ENCODE measurements at places on chromosomes 1 and 21.

DNA sequence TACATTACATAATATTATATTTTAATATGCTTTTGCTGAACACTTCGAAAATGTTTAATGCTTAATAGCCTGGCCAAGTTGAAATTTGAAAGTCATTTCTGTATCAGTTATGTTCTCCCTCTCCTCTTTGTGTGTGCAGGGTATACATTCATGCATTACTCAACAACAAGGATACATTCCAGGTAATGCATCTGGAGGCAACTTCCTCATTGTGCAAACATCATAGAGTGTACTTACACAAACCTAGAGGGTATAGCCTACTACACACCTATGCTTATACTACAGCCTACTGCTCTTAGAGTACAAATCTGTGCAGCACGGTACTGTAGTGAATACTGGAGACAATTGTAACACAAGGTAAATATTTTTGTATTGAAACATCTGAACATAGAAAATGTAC, 407.3 kb downstream of the MRPL39 start:
- no peak overlapping the region for H3K4me3 ChIP-seq
- H3K36me3 ChIP-seq: no peaks in the 10 kb centered on the region
- no peaks in the 10 kb centered on the region for H3K4me1 ChIP-seq
- H3K27ac ChIP-seq: no peak overlapping the region
- DNase-seq: no peak

DNA sequence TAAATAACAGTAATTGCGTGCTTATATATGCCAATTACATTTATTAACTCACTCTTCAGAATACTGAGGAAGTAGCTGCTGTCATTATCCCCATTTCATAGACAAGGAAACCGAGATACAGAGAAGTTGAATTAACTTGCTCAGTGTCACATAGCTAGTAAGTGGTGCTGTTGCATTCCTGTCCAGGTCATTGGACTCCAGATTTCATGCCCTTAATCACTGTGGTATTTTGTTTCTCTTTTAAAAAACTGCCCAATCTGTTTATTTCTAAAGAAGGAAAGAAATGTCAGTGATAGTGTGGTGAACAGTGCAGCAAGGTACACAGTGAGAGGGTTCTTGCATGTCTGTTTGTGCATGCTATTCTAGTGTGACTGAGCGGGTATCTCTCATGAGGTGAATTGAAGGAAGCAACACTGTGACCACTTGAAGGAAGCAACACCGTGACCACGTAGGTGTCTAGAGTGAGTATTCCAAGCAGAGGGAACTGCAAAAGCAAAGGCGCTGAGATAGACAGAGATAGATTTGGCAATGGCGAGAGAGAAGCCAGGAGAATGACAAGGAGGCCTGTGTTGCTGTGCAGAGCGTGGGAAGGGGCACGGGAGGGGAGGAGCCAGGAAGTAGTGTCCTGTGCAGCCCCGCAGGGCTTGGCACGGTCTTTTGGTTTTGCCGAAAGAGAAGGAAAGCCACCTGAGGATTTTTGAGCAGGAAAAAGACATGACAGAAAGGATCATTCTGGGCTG, 95.9 kb downstream of the CAMTA1 start:
- no peak overlapping the region for H3K27ac ChIP-seq
- peaks cover 3% of the 10 kb centered on the region for H3K4me1 ChIP-seq
- no peak overlapping the region for H3K4me3 ChIP-seq

- H3K27ac ChIP-seq: no peak overlapping the region
- H3K4me1 ChIP-seq: peaks cover 4% of the 10 kb centered on the region
- no peak for DNase-seq
- H3K27me3 ChIP-seq: peaks cover 6% of the 10 kb centered on the region
- no peak overlapping the region for H3K4me3 ChIP-seq
Measured at GRCh38 chr1:110765640-110766335, 91.0 kb upstream of the KCNA3 start.

DNA sequence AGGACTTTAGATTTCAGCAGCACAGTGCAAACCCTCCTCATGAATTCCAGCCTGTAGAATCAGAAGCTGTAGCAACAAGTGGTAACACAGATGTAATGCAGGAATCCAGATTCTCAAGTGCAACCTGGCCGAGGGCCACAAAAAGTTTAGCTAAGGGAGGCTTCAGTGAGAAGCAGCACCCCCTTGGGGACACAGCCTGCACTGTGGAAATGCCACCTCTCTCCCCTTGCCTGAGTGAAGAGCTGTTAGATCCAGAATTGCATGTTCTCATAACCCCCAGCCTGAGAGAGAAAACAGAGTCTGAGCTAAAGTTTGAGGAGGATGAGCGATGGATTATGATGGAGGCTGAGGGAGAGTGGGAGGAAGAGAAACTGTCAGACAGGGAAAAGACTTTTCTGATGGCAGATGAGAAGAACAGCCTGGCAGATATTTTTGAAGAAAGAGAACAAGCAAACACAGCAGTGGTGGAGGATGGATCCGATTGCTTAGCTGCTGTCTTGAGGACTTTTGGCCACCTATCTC, 80.5 kb upstream of the BMP8A start:
- DNase-seq: peak; percentile 71
- peaks cover 19% of the 10 kb centered on the region for H3K4me1 ChIP-seq
- no peak overlapping the region for H3K27ac ChIP-seq
- H3K36me3 ChIP-seq: peaks cover 25% of the 10 kb centered on the region

GRCh38 chr1:101175466-101175865, 61.4 kb upstream of the S1PR1 start:
- H3K4me1 ChIP-seq: peaks cover 9% of the 10 kb centered on the region
- H3K36me3 ChIP-seq: no peaks in the 10 kb centered on the region
- no peak for DNase-seq
- H3K4me3 ChIP-seq: no peak overlapping the region

DNA sequence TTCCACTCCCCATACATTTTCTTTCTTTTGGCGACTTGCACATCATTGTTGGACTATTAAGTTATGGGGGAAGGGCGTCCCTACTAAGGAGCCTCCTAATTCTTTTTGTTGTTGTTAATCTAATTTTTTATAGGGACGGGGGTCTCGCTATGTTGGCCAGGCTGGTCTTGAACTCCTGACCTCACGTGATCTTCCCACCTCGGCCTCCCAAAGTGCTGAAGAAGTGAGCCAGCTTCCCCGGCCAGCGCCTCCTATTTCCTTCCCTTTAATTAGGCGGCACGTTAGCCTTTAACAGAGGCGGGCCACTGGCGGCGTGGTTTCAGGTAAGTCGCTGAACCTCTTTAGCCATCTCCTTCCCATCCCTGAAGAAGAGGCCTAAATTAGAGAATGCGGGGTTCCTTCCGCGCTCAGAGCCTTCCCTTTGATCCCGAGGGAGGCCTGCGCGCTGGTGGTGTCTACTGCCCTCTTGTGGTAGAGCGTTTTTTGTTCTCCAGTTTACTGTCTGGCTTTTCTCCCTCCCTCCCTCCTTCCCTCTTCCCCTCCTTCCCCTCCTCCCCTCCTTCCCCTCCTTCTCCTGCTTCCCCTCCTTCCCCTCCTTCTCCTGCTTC, 38.1 kb downstream of the TNFRSF9 start:
- H3K27me3 ChIP-seq: no peaks in the 10 kb centered on the region
- H3K4me3 ChIP-seq: no peak overlapping the region
- H3K27ac ChIP-seq: no peak overlapping the region
- no peaks in the 10 kb centered on the region for H3K36me3 ChIP-seq
- peaks cover 3% of the 10 kb centered on the region for H3K4me1 ChIP-seq

- no peaks in the 10 kb centered on the region for H3K36me3 ChIP-seq
- no peak overlapping the region for H3K27ac ChIP-seq
- H3K4me3 ChIP-seq: no peak overlapping the region
- no peak for DNase-seq
Measured at GRCh38 chr1:11483581-11484320, 4.8 kb downstream of the DISP3 start.

DNA sequence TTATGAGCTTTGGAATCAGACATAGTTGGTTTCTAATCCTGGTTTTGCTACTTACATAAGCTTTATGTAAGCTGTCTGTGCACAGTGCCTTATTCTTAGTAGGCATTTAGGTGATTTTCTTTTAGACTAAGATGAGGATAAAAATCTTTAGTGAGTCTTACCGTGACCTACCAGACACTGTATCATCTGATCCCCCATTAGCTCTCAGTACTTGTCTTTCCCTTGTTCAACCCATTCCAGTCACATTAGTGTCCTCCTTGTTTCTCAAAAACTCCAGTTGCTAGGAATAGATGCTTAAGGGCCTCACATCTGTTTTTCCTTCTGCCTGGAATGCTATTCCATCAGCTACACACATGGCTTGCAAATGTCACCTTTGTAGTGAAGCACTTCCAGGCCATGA, 18.8 kb downstream of the PPP1R12B start:
- no peaks in the 10 kb centered on the region for H3K27me3 ChIP-seq
- H3K36me3 ChIP-seq: no peaks in the 10 kb centered on the region
- H3K27ac ChIP-seq: no peak overlapping the region
- DNase-seq: no peak
- H3K4me1 ChIP-seq: no peaks in the 10 kb centered on the region

GRCh38 chr1:156096640-156097391, 14.6 kb upstream of the MEX3A start:
- no peaks in the 10 kb centered on the region for H3K36me3 ChIP-seq
- peak overlapping the region; percentile 37 for H3K27ac ChIP-seq
- DNase-seq: peak; percentile 45
- H3K4me1 ChIP-seq: peaks cover 2% of the 10 kb centered on the region

- H3K4me1 ChIP-seq: no peaks in the 10 kb centered on the region
- H3K4me3 ChIP-seq: no peak overlapping the region
- no peaks in the 10 kb centered on the region for H3K27me3 ChIP-seq
- no peak for DNase-seq
- H3K27ac ChIP-seq: no peak overlapping the region
Measured at GRCh38 chr1:176949033-176949662, 215.4 kb downstream of the ASTN1 start.

GRCh38 chr1:237748171-237748960, 142.4 kb downstream of the ZP4 start:
- no peaks in the 10 kb centered on the region for H3K27me3 ChIP-seq
- no peaks in the 10 kb centered on the region for H3K36me3 ChIP-seq

- H3K27ac ChIP-seq: peak overlapping the region; percentile 14
- no peaks in the 10 kb centered on the region for H3K4me1 ChIP-seq
- H3K4me3 ChIP-seq: no peak overlapping the region
- DNase-seq: no peak
- no peaks in the 10 kb centered on the region for H3K27me3 ChIP-seq
- H3K36me3 ChIP-seq: no peaks in the 10 kb centered on the region
Measured at GRCh38 chr21:43370888-43371570, 55.9 kb downstream of the SIK1 start.

- no peaks in the 10 kb centered on the region for H3K36me3 ChIP-seq
- no peak for DNase-seq
- H3K27me3 ChIP-seq: no peaks in the 10 kb centered on the region
Measured at GRCh38 chr1:174352117-174352516, 95.6 kb upstream of the GPR52 start.

DNA sequence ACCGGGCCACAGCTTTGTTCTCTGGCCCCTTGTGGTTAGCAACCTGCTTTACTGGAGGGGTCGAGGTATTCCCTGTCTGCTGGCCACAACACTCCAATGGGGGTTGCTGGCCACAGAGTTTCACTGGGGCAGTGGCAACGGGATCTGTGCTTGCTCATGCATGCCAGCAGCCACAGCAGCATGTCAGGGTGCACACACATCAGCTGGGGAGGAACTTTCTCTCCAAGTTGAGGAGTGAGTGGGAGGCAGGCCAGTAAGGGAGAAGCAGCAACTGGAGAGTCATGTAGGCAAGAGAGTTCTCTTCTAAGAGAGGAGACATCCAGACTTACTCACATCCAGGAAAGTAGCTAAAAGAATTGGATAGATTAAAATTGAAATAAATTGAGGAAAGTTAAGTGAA, 38.0 kb downstream of the SAMD13 start:
- no peak for DNase-seq
- no peaks in the 10 kb centered on the region for H3K4me1 ChIP-seq
- H3K27me3 ChIP-seq: no peaks in the 10 kb centered on the region
- no peak overlapping the region for H3K4me3 ChIP-seq

DNA sequence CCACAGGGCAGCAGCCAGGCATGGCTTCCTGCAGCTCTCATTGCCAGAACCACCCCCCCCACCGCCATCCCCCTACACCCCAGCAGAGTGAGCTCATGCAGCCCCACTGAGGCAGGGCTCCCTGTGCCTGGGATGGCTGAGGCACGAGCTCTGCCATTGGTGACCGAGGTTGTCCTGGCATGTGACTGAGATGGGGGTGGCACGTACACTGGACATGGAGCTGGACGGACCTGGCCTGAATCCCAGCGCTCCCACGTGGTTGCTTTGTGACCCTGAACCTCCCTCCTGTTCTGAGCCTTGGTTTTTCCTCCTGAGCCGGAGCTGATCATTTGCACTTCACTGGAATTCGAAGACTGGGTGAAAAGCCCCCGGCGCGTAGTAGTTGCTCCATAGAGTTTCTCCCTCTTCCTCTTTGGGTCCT, 28.3 kb downstream of the ALPL start:
- H3K36me3 ChIP-seq: no peaks in the 10 kb centered on the region
- no peaks in the 10 kb centered on the region for H3K4me1 ChIP-seq
- no peak overlapping the region for H3K27ac ChIP-seq
- peaks cover 38% of the 10 kb centered on the region for H3K27me3 ChIP-seq
- DNase-seq: no peak

DNA sequence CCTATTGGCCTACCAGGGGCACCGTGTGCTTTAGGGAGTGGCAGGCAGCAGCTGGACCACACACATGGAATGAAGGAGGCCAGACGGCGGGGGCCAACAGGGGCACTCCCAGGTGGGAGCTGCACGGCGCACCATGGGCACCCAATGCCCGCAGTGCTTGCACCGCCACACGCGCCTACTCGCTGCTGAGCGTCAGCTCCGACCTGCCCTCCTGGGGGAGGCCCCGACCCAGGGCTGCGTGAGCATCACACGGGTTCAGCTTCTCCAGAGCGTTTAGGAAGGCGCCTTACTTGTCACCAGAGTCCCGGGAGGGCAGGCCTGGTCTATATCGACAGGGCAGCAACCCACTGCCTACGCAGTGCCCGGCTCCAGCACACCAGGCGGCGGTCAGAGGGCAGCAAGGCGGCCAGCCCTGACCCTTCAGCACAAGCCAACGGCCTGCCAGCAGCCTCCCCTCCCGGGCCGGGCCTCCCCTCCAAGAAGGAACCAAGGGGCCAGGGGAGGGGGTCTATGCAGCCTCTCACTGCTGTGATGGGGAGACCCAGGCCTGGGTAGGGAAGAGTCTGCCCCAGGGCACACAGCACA, 64.9 kb downstream of the ARHGEF16 start:
- no peak overlapping the region for H3K27ac ChIP-seq
- H3K4me1 ChIP-seq: no peaks in the 10 kb centered on the region
- no peak overlapping the region for H3K4me3 ChIP-seq
- no peak for DNase-seq
- H3K27me3 ChIP-seq: no peaks in the 10 kb centered on the region
- H3K36me3 ChIP-seq: no peaks in the 10 kb centered on the region

- no peak for DNase-seq
- H3K27me3 ChIP-seq: peaks cover 55% of the 10 kb centered on the region
- H3K4me3 ChIP-seq: no peak within 1 kb of the TSS
- no peaks in the 10 kb centered on the region for H3K36me3 ChIP-seq
- no peak within 1 kb of the TSS for H3K27ac ChIP-seq
Measured at GRCh38 chr1:205421798-205422197, at the start of gene LEMD1. Gene LEMD1, minus strand, starts transcription at chr1:205422056. Its CDS starts 1,520 bp downstream, at chr1:205420536.

- no peak for DNase-seq
- H3K27ac ChIP-seq: no peak overlapping the region
- no peaks in the 10 kb centered on the region for H3K4me1 ChIP-seq
- H3K27me3 ChIP-seq: no peaks in the 10 kb centered on the region
- H3K4me3 ChIP-seq: no peak overlapping the region
Measured at GRCh38 chr1:202825748-202826147, 15.0 kb downstream of the PCAT6 start.

All from thymus (tissue), 14 donors.